Naive thymus-derived CD4-positive, alpha-beta T cell (primary cell): ENCODE measurements at places on chromosomes 1 and 21. TPM values are rescaled to one million over a fixed set of nuclear protein-coding genes. Genes with fewer than 3 reads are reported as not detected.

GRCh38 chr1:61950418-61950817 lies 208.1 kb downstream of the PATJ start:
- no peak for DNase-seq

GRCh38 chr1:167367705-167368104 lies 147.0 kb downstream of the POU2F1 start:
- DNase-seq, result no peak

DNA sequence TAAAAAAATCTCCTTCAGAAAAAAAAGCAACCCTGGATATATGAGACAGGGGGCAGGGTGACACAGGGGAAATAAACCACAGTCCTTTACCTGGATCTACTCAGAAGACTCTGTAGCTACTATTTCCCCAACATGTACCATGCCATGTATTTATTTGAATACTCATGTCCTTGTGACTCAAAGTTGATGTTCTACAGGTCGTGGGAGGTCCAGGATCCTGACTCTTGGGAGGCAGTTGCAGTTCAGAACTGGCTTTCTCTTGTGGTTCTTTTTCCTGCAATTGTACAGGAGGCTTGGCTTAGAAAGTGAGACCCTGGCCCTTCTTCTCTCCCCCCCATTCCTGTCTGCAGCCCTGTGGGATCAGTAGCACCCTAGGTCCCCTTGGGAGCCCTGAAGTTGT lies 5.8 kb upstream of the IL24 start:
- no peak for DNase-seq

- no peak for DNase-seq
Measured at GRCh38 chr1:221078260-221078965, 199.2 kb downstream of the HLX start.

- no peak for DNase-seq
Measured at GRCh38 chr1:179935909-179936496, 18.6 kb upstream of the CEP350 start.

- no peak for DNase-seq
Measured at GRCh38 chr1:71656902-71657301, 576.1 kb upstream of the ZRANB2 start.

DNA sequence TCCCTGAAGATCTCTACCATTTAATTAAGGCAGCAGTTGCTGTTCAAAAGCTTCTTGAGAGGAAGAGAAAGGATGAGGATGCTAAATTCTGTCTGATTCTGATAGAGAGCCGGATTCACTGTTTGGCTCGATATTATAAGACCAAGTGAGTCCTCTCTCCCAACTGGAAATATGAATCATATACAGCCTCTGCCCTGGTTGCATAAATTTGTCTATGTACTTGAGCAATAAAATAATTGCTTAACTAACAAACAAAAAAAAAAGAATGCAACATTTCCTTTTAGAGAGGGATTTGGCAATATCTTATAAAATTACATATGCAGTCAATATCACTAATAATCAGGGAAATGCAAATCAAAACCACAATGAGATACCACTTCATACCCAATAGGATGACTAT lies 26.8 kb downstream of the ALDH9A1 start:
- no peak for DNase-seq

- DNase-seq, result no peak
Measured at GRCh38 chr1:46784666-46785065, 14.2 kb upstream of the CYP4B1 start.

DNA sequence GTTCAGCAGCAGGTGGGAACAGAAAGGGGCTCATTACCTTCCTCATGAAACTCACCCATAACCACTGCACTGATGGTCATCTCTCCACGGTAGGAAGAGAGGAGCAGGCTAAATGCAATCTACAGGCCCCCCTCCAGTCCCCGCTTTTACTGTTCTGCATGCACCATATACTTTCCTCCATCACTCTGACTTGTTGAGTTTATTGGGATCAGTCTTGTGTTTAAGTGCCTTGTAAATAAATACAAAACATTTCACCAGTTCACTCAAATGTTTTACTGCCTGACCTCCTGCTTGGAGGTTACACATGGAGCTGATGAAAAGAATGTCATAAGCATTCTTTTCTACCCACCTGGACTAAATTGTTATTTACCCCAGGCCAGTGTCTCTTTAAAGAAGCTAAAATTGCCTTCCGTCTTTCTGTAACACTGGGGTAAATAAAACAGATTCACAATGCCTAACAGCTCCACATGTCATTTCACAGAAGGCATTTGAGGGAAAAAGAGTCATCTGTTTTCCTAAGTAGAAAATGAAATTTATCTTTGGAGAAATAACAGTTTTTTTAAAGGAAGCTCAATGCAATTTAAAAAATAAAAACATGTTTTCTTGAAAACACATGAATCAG lies 30.7 kb downstream of the PTPN14 start:
- DNase-seq, result no peak

DNA sequence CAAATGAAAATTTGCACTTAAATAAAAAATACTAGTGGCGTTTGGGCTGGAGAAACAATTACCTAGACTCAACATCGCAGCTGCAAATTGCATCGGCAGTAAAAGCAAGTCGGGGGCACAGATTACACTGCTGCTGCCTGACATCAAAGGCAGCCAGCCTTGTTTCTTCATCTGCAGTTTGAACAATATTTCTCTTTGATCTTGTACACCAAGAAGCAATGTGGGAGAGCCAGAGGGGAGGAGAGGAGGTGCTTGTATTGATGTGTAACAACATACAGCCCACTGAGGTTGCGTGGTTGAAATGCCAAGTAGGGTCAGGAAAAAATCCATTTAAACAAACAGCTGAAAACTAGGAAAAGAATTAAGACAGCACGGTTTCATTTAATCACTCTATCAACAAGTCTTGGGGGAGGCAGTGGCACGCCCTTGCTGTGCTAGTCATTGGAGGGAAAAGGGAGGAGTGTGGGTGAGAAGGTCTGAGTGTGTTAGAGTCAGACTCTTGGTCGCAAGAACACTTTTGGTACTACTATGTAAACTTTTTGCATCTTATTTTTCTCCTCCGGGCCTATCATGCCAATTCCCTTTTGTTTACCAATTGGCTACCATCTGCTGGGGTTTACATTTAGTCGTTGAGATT lies 456.5 kb downstream of the OMA1 start:
- DNase-seq, result peak; percentile 2

- no peak for DNase-seq
Measured at GRCh38 chr21:37670883-37671282, 245.4 kb downstream of the KCNJ6 start.

- DNase-seq, result no peak
Measured at GRCh38 chr1:14495381-14495780, 103.1 kb upstream of the KAZN start.

Gene SH3BGR
- 3.5 TPM for total RNA-seq

- DNase-seq, result no peak
Measured at GRCh38 chr1:186923486-186923885, 94.7 kb downstream of the PLA2G4A start.

Gene LCE1E
- not detected for total RNA-seq

Gene ANKRD34A
- 1.4 TPM for total RNA-seq

DNA sequence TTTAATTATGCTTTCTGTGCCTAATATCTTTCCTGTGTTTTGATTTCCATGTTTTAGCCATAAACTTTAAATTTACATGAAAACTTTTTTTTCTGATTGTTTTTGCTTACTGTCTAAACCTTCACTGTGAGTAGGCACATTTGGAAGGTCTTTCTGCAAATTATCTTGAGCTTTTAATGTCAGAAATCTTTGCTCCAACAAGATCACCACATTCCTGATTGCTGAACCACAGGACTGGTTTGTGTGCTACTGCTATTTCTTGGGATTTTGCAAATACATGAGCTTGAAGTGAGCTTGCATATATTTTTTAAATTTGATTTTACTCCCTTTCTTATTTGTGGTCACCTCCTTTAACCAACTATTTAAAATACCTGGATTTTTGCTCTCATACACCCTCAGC lies 61.3 kb downstream of the PTBP2 start:
- DNase-seq, result no peak

GRCh38 chr1:225950905-225951497 lies 10.0 kb upstream of the LEFTY2 start:
- DNase-seq, result no peak

Gene CYP4Z1
- not detected for total RNA-seq

- DNase-seq, result no peak
Measured at GRCh38 chr1:188314557-188315137, 1485.9 kb downstream of the PLA2G4A start.

DNA sequence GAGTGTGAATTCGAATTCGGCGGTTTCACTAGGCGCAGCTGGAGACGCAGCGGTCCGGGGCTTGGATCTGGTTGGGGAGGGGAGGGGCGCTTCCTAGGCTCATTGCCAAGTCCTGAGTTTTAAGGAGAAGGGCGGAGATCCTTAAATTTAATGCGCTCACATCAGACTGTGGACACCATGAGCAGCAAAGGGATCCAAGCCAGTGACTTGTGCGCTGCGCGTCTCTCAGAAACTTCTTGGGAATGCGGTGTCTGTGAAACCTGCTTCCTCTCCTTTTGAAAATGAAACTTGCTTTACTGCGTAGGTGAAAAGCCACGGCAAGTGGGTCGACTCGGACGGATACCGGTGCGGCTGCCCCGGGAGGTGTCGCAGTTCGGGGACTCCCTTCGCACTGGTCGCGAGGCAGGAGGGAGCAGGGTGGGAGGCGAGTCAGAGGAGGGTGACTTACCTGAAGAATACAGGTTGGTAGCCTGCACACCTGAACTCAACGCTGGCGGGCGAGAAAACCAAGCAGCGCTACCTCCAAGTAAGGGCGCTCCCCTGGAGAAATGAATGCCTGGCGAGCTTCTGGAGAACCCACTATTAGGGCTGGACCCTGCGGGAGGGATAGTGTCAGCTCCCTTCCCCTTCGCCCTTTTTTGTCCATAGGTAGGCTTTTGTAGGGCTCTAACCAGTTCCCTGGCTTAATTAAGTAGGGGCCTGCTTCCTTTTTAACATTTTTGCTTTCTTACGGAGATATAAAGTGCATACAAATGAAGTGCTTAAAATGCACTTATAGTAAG lies 992 bp downstream of the TENT5C start:
- DNase-seq, result peak; percentile 58

GRCh38 chr1:214318356-214318755 lies 37.4 kb downstream of the SMYD2 start:
- no peak for DNase-seq

GRCh38 chr1:86018283-86018923 lies 138.2 kb downstream of the COL24A1 start:
- peak; percentile 5 for DNase-seq

DNA sequence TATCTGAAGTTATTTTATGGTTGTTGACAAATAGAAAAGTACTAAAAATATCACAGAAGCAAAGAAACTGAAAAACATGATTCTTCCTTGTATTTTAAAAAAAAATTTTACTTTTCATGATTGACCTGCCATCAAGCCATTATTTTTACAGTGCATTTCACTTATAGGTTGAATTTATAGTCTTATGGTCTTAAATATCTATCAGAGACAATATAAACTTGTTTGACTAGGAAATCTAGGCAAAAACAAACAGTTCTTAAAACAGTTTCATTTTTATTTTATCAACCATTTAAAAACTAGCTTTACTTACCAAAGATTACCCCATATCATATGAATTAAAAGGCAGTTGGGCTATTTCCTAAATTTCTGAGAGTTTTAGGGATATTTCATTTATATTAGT lies 59.2 kb downstream of the SLC16A1 start:
- no peak for DNase-seq

- no peak for DNase-seq
Measured at GRCh38 chr1:78237364-78237916, 191.7 kb downstream of the GIPC2 start.

Gene PCBP3
- total RNA-seq, result 4.0 TPM

Gene HEYL
- total RNA-seq, result not detected

- DNase-seq, result no peak
Measured at GRCh38 chr1:236534151-236534651, 10.4 kb downstream of the LGALS8 start.

GRCh38 chr1:37797750-37798345 lies 4.2 kb downstream of the MANEAL start:
- DNase-seq, result no peak

DNA sequence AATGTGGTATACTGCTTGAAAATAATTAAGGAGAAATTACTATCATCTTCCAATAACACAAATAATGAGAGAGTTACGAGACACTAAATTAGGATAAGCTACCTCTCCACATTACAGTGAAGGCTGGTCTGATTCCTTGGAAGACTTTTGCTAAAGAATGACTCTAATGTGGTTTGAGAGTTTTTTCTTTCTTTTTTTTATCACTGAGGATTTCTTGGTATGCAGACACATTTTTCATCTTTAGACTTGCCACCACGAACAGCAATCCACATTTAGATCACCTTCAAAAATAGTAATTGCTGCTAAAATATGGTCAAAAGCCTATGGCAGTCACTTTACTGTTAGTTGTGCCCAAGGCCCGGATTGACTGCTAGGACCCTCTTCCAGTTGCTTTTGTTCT lies 16.6 kb upstream of the TMEM35B start:
- no peak for DNase-seq
